ENCODE measurements at places on chromosomes 2 and 18.

DNA sequence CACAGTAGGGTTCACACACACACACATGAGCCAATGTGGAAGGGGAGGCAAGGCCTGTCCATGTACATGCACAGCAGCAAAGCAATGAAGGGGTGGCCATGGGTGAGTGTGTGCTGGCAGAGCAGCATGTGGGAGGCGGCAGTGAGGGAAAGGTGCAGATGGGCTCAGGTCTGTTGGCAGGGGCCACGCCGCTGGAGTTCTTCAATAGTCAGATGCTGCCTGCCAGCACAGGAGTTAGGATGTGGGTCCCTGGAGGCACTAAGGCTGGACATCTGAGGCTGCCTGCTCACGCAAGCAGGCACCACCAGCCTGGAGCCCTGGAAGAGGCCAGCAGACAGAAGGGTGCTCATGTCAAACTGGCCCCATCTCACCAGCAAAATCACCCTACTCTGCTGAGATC lies 1304.9 kb downstream of the DSC3 start:
- no peak for DNase-seq

- DNase-seq: no peak
These were observed 1686.7 kb upstream of the LRRTM1 start for GRCh38 chr2:81991282-81991681.

GRCh38 chr18:31603315-31603714 lies 11.6 kb downstream of the TTR start:
- no peak for DNase-seq

GRCh38 chr2:131584380-131584779 lies 56.7 kb downstream of the CCDC74A start:
- no peak for DNase-seq

GRCh38 chr2:98099939-98100743 lies 13.2 kb downstream of the VWA3B start:
- no peak for DNase-seq

DNA sequence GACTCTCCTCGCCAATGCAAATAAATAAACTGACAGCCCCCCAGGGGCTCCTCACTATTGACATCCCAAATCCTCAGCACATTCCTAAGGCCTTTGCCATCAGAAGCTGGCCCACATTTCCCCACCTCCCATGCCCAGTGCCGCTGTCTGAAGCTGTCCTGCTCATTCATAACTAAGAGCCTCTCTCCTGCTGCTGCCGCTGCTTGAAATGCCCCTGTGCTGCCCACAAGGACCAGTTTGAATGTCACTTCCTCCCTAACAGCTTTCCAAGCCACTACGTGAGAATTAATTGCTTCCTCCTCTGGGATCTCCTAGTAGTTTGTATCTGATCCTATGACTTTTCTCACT lies 151.6 kb upstream of the CAPN13 start:
- DNase-seq: no peak

- DNase-seq: no peak
These were observed 673.9 kb upstream of the ACVR2A start for GRCh38 chr2:147170932-147171331.

GRCh38 chr18:68956650-68957049 lies 158.8 kb downstream of the CCDC102B start:
- no peak for DNase-seq

DNA sequence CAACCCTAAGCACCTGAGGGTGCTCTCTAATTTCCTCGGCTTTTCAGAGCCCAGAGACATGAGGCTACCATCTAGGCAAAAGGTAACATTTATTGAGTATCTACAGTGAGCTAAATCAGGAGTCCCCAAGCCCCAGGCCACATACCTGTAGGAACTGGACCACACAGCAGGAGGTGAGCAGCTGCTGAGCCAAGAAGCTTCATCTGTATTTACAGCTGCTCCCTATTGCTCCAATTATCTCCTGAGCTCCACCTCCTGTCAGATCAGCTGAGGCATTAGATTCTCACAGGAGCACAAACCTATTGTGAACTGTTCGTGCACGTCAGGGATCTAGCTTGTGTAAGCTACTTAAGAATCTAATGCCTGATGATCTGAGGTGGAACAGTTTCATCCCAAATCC lies 70.2 kb downstream of the RND3 start:
- DNase-seq: no peak

- DNase-seq: no peak
These were observed 805 bp downstream of the LIMS2 start for GRCh38 chr2:127674241-127675209.

DNA sequence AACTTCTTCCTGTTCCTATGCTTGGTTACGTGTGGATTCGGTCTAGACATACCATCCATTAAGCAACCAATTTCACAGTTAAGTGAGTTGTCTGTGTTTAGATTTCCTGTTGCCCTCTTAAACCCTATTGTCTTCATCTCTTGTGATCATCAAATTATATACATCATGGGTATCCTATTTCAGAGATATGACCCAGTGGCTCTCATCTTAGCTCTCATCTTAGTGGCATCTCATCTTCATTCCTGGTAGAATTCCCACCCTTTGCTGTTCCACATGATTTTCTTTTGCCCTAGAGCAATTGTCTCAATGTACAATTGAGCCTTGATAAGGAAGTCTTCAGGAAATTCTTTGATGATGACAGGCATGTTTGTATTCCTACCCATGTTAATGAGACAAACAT lies 29.4 kb upstream of the FN1 start:
- peak; percentile 32 for DNase-seq

GRCh38 chr2:128783193-128783671 lies 464.6 kb upstream of the HS6ST1 start:
- DNase-seq: no peak

DNA sequence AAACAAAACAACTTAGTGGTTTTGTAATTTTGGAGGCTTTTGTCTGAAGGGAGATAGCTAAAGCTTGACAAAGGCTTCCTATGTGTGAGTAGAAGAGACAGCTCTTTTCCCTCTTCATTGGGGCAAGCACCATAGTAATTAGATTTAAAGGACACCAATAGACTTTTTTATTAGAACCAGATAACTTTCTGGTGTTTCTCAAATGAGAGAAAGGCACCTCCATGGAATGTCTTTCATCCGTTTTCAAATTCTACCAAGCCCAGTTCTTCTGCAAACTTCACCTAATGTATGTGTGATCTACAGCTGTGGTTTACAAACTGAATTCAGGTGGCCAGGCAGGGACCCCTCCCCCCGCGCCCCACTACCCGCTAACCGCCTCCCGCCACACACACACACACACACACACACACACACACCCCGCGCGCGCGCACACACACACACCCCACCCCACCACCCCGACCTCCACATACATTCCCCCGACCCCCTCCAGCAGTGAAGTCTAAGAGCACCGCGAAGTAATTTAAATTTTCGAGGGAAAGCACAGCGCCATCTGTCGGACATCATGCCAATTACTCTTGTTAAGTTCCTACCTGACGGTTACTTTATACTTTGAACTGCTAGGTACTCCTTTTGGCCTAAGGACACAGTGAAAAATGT lies 31.6 kb upstream of the PPP1R1C start:
- no peak for DNase-seq

DNA sequence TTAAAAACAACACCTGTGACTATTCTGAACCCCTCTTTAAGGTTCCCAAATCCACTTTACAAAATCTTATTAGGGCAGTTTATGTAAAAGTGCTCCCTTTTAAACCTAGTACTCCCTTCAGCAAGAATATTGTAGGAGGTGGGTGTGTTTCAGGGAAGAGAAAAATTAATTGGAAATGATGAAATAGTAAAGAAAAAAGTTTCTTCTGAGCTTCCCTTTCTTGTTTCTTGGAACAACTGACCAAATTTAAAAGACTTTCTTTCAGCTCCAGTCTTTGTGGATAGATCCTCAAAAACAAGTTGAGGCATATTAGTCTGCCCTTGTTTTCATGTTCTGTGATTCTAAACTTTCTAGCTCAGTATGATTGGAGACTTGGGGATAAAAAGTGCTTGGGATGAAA lies 3.0 kb downstream of the VWA3B start:
- no peak for DNase-seq

- DNase-seq: no peak
These were observed 380.9 kb upstream of the GYPC start for GRCh38 chr2:126275098-126275497.

- DNase-seq: no peak
These were observed 60.4 kb upstream of the CDH20 start for GRCh38 chr18:61272793-61273192.

- DNase-seq: no peak
These were observed 283.4 kb upstream of the FBXO11 start for GRCh38 chr2:48189552-48190228.

- DNase-seq: no peak
These were observed 659 bp upstream of the COX5B start for GRCh38 chr2:97645112-97645694.

DNA sequence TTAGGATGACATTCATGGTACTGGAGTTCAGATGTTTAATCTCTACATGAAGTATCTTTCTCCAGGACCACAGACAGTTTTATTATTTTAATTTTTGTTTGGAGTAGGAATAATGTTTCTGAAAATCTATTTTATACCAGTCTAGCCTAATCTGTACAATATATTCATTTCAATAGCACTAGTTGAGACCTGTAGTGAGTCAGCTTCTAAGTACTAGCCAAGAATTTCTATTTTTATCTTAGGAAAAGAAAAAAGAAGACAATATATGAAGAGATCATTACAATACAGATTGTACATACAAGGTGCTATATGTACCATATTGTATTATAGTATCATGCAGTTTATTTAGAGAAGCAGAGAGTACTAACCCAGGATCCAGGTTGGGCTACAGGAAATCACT lies 826.9 kb upstream of the PIK3C3 start:
- DNase-seq: no peak

GRCh38 chr2:62826141-62826540 lies 120.6 kb downstream of the EHBP1 start:
- peak; percentile 28 for DNase-seq

DNA sequence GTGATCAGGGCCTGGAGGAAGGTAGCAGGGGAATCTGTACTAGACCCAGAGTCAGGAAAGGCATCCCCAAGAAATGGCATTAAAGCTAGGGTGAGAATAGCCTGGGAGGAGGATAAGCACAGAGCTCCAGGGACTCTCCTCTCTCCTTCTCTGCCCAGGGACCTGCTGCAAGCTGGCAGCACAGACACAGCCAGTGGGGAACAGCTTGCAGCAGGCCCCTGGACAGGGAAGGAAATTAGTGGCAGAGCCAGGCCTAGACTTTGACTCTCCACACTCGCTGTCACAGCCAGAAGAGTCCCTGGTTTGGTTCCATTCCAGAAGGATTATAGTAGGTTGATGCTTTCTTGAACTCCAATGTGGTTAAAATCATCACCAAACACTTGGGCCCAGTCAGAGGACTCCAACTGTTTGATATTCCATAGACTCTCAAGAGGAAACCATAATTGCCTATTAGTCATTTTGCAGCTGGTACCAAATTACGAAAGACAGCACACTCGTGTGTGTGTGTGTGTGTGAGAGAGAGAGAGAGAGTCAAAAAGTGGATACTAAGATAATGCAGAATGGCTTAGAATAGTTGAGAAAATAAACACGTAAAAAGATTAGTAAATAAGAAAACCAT lies 95.5 kb upstream of the ATP8B1 start:
- peak; percentile 84 for DNase-seq

- no peak for DNase-seq
These were observed 184.4 kb downstream of the MYO3B start for GRCh38 chr2:170362313-170362870.

DNA sequence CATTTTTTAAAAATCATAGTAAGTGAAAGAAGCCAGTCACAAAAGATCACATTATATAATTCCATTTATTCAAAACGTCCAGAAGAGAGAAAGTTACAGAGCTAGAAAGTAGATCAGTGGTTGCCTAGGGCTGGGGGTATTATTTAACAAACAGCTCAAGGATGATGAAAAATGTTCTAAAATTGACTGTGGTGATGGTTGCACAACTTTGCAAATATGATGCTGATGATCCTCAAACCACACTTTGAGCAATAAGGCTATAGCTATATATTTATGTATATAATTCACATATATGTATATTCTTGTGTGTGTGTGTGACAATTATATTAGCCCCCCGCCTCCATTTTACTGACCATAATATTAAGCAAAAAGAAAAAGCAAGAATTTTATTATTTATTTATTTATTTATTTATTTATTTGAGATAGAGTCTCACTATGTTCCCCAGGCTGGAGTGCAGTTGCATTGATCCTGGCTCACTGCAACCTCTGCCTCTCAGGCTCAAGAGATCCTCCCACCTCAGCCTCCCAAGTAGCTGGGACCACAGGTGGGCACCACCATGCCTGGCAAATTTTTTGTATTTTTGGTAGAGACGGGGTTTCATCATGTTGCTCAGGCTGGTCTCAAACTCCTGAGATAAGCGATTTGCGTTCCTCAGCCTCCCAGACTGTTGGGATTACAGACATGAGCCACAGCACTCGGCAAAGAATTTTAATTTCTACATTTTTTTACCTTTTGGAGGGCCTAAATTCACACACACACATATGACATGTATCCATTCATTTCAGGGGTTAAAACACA lies 1.9 kb downstream of the WDR12 start:
- DNase-seq: no peak

DNA sequence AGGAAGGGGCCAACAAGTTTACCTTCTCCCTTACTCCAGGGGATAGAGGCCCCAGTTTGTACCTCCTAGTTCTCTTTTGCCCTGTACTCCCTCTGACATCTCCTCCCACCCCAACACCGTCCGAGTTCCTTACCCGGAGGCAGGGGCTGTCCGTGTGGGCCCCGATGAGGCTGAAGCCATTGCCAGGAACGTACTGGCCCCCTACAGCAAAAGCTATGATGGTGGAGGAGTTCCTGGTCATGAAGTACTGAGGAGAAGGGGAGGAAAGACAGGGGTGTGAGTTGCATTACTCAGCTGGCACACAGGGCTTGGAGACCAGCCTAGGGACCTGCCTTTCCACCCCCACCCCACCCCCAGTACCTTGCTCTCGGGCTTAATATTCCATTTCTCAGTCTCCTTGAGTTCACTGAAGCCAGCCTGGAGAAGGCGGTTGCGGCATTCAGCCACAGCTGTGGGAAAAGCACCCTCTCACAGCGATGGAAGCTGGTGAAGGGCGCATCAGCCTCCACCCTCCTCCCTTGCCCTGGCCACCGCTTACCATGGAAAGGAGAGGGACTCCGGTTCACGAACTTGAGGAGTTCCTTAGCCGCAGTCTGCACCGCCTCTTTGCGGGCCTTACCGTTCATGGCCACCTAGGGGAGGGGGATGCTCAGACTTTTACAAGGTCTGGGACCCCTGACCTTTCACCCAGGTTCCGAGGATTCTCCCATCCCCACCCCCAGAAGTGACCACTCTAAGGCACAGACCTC lies 1.0 kb downstream of the DNPEP start:
- no peak for DNase-seq

DNA sequence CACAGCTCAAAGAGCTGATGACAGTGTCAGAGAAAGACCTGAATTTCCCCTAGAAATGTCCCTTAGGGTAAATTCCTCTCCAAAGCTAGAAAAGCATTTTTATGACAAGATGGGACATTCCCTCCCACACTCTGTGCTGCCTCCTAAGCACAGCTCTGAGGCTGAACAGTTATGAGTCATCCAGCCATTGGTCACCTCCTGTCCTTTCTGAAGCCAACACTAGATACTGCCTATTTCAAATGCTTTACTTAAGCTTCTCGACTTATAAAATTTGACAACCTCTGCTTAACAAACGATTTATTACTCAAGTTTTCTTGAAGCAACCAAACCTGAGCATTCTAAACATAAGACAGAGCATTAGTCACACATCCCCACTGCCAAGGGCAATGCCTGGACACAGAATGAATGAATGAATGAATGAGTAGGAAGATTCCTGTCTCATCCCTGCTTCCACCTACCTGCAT lies 35.4 kb downstream of the B4GALT6 start:
- peak; percentile 7 for DNase-seq

- no peak for DNase-seq
These were observed 6.5 kb downstream of the DGUOK start for GRCh38 chr2:73933194-73933593.

GRCh38 chr18:8945514-8945913 lies 157.0 kb upstream of the NDUFV2 start:
- DNase-seq: no peak

Data from HFFc6 (cell line).